Right ventricle myocardium superior (tissue), 1 donor: ENCODE measurements at places on chromosomes 1 and 21. TPM values are rescaled to one million over a fixed set of nuclear protein-coding genes. Genes with fewer than 3 reads are reported as not detected.

The IL22RA1 gene
- total RNA-seq = 0.16 TPM

DNA sequence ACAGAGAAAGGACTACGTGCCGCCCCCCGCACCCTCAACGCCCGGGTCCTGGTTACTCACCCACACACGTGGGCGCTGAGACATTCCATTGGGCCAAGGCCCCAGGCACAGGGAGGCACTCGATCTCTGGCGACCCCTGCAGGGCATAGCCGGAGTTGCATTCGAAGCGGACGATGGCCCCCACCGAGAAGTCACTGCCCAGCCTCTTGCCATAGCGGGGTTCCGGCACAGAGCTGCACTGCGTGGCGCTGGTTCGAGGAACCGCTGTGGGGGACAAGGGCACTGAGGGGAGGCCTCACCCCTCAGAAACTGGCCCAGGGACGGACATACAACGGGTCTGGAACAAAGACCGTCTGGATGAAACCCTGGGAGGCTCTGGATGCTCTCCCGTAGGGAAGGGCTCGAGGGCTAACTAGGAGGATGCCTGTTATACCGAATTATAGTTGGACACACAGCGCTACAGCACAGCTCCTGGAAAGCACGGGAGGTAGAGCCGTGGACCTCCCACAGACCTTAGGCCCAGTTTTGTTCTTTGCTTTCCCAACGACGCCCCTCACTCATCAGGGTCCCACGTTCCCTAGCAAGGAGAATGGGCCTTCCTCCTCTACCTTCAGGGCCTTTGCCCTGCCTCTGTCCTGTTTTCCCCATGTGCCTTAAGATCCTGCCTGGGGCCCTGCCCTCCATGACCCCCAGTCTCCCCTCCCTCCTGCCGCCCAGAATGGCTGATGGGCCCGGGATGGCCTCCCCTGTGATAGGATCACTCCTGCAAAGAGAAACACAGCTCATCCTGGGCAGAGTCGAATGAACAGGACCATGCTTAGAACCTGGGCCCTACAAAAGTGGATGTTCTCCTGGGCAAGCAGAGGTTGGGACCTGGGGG lies 152.8 kb downstream of the ZSCAN20 start:
- no peak for DNase-seq

DNA sequence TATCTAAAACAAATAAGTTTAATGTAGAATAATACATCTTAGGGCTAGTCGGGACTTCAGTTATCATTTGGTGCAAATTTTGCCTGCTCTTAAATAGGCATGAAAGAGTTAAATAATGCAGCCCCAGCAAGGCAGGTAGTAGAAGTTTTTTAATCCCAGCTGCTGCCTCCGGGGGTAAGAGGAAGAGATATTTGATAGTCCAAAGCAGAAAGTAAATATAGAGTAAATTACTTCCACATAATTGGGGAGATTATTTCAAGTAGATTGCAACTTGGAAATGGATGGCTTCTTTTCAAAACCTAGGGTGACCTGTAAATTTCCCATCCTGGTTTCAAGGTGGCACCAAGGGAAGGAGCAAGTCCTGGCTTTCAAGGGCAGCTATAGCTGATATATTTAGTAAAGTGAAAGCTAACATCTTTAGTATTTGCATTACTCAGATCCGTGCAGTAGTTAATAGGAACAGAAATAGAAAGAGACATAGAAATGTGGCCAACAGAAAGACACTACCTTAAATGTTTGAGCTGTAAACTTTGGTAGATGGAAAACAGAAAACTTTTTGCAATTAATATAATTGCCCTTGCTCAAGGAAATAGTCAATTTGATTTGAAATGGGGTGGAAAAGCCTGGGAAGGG lies 109.1 kb downstream of the LMO4 start:
- no peak for DNase-seq

GRCh38 chr1:40404670-40405462 lies 31.3 kb downstream of the SMAP2 start:
- DNase-seq = no peak
